ENCODE measurements at places on chromosomes 1 and 21. TPM values are rescaled to one million over a fixed set of nuclear protein-coding genes. Genes with fewer than 3 reads are reported as not detected.
A peak's percentile ranks its signal among the peaks of the same experiment; 100 is the strongest.

Gene SWT1
- total RNA-seq = 9.6 TPM

Gene FGR
- 12.2 TPM for total RNA-seq

Gene HRNR
- not detected for total RNA-seq

Gene S100A5
- total RNA-seq = 0.98 TPM

Gene NBPF12
- 8.6 TPM for total RNA-seq

Gene ADCY10
- total RNA-seq = 0.17 TPM

Gene TAL1
- total RNA-seq = 4.8 TPM

Gene PLCH2
- total RNA-seq = 0.42 TPM

Gene SHISAL2A
- total RNA-seq = 0.17 TPM

GRCh38 chr1:183808296-183809027, 3.5 kb downstream of the RGL1 start:
- DNase-seq = no peak

DNA sequence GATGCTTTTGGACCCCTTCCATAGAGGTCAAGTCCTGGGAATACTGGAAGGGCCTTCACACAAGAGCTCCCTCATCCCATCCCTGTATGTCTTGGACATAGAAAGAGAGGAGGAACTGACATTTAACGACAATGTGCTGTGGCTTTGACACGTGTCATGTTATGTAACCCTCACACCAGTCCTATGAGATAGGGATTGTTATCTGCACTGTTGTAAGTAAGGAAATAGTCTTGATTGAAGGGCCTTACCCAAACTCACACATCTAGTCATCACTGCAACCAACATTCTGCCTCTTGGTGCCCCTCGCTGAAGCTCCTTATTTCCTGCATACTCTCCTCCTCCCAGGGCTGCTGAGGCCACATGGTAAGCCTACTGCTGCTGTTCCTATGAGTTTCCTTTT, 63.7 kb upstream of the ANGPTL1 start:
- DNase-seq = peak; percentile 60

- no peak for DNase-seq
These were observed 514 bp downstream of the S1PR1 start for GRCh38 chr1:101237229-101237837.

DNA sequence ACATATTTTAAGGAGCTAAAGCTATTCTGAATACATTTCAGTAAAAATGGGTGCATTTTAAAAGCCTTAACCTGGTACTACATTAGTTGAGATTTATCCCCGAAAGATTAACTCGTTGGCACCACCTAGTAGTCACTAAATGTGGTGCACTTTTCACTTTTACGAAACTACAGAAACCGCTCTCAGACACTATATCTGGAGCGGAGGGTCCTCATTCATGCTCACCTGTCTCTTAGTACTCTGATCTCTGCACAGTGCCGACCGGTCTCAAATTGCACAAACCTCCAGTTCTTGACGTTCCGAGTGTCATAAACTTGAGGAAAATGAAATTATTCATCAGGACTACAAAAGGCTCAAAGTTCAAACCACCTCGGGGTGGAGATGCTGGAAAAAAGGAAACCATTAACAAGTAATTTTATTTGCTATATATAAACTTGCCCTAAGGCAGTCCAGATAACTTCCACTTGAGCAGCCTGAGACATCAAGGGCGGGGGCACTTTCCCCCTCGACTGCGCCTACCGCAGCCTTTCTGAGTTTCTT, 722 bp downstream of the LZIC start:
- DNase-seq = no peak

GRCh38 chr1:38456531-38456876, 403.1 kb downstream of the RRAGC start:
- peak; percentile 83 for DNase-seq

DNA sequence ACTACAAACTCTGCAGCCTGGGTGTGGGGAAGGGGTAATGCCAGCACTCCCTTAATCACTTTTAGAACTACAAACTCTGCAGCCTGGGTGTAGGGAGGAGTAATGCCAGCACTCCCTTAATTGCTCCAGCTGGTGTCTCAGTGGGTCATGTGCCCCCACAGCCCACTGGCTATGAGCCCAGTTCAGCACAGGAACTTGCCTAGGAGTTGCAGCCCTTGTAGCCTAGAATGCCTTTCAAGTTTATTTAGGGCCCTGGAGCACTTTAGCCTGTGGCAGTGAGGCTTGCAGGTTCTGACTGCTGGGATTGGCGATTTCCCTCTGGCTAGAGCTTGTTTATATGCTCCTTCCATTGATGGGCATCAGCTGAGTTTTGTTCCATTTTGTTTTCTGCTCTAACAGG, 17.1 kb downstream of the VN1R5 start:
- no peak for DNase-seq

DNA sequence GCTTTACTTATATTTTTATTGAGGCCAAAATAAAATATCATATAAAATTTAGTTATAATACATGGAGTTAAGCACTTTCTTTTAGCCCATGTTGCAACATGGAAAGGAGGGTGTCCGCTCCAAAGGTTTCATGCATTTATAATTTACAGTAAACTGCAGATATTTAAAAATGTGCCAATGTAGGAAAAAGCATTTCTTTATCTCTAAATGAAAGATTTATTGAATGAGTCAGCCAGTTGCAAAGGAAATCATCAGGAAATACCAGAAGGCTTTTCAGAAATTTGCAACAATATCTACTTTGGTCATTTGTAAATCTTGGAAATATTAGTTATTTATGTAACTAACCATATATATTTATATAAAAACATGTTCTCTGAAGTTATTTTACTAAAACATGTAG, 12.1 kb downstream of the ATP6V1G3 start:
- no peak for DNase-seq

DNA sequence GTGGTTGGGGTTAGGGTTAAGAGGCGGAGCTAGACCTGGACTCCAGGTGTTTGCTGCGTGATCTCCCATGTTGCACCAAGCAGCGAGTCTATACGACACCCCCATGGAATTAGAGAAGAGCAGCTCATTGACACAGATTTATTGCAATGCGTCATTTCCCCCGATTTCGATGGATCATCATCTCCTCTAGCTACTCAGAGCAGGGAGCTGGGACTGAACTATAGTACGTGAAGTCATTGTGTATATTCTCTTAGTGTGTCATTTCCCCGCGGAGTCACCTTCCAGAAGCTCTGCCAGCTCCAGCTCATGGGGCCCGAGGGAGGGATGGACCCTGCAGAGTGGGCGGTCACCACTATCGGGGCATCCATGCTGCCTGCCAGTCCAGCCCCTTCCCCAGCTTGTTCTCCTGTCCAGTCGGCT, 7.5 kb upstream of the C2CD2 start:
- DNase-seq = no peak

GRCh38 chr1:230849451-230850224, 18.7 kb downstream of the C1orf198 start:
- DNase-seq = no peak

- DNase-seq = no peak
These were observed 66.2 kb upstream of the LHX8 start for GRCh38 chr1:75067975-75068374.

DNA sequence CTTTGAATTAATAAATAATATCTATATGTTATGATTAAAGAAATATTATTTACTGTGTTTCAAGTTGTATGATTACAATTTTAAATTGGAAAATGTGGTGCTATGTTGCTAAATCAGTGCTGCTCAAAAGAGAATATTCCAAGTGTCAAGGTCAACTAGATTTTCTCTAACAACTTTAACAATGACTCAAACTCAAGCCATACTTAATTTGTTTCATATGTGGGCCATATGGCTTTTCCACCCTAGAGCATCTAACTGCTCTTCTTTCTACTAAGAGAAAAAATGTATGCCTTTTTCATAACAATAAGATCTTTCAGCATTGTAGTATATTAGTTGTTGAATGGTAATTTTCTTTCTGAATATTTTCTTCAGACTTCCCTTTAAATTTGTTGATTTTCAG, 8.3 kb upstream of the SYT14 start:
- no peak for DNase-seq

DNA sequence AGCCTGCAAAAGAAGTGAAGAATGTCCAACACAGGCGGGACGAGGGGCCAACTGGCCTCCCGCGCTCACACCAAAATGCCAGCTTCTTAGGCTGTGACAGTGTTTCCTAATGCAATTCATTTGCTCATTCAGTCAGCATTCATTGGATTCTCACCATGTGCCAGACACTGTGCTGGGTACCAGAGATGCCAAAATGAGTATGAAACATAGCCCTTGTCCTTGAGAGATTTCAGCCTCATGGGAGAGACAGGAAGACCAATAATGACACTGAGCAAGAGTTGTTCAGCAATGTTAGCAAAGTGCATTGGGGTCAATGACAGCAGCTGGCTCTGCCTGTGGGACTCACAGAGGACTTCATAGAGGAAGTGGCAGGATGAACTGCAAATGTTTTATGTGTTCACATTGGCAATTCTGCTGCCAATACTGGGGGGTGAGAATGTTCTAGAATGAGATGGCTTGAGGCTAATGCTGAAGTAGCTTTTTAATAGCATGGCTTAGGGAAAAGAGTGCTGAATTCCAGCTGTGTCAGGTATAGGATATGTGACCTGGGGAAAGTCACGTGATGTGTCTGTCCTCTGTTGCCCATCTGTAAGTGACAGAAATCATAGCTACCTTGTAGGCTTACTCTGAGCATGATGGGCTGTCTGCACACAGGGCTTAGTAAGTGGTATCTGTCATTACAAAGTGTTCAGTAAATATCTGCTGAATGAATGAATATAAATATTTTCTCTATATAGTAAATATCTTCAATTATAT, 58.3 kb upstream of the KIF26B start:
- DNase-seq = no peak

- DNase-seq = no peak
These were observed 720.4 kb upstream of the ADGRL4 start for GRCh38 chr1:79726911-79727310.
